Activated CD8-positive, alpha-beta T cell treated with anti-CD3 and anti-CD28 coated beads, Interleukin-2, amount 10 ng/mL, durations not matched to agents 7 days and 5 days (primary cell): ENCODE measurements at places on chromosomes 3 and 15. TPM values are rescaled to one million over a fixed set of nuclear protein-coding genes. Genes with fewer than 3 reads are reported as not detected.
A peak's percentile ranks its signal among the peaks of the same experiment; 100 is the strongest.

- DNase-seq, result no peak
Measured at GRCh38 chr3:171827836-171828458, 15.2 kb upstream of the TMEM212 start.

Gene DYNC1LI1
- total RNA-seq, result 33.4 TPM

GRCh38 chr3:65174713-65175112 lies 486.9 kb upstream of the ADAMTS9 start:
- DNase-seq, result no peak

GRCh38 chr15:25892126-25892525 lies 29.0 kb upstream of the ATP10A start:
- DNase-seq, result no peak

GRCh38 chr3:13879946-13880810 lies at the start of gene WNT7A:
Gene WNT7A (minus strand): TSS chr3:13880071. CDS start chr3:13879816, 255 bp downstream.
- DNase-seq, result peak; percentile 55

- no peak for DNase-seq
Measured at GRCh38 chr3:106006571-106006970, 137.8 kb upstream of the CBLB start.
